ENCODE measurements at places on chromosomes 7 and 10.

DNA sequence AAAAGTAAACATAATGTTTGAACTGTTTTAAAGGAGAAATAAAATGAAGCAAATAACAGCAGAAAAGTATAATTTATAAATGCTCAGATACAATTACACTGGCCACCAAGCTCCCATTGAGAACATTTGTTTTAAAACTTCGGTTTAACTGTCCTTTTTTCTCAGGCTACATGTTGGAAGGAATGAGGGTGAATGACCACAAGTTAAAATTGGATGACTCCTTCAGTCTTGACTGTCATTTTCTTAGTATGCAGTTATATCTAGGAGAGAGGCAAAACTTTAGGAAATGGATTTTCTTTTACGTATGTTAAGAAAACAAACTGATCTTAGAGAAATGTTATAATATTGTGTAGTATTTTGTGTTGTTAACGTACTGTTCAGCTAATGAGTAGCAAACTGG lies 5.0 kb downstream of the TRIM24 start:
- DNase-seq: no peak

GRCh38 chr10:107647462-107647861 lies 483.0 kb upstream of the SORCS1 start:
- DNase-seq: no peak

DNA sequence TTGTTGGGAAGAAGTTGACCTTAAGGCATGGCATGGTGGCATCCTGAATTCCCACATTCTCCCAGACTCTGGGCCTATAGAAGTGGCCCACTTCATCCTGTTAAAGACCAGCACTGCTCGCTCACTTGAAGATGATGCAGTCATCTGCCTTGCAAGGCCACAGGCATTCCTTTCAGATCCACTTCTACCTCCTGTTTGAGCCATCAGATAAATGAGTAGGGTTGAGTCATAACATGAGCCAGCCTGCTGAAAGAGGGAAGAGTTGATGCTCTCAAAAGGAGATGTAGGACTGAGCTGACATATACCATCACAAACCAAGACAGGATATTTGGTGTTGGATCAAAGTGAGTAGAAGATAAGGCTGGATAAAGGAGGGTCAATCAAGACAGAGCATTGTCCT lies 1.5 kb upstream of the EBLN1 start:
- DNase-seq: no peak

DNA sequence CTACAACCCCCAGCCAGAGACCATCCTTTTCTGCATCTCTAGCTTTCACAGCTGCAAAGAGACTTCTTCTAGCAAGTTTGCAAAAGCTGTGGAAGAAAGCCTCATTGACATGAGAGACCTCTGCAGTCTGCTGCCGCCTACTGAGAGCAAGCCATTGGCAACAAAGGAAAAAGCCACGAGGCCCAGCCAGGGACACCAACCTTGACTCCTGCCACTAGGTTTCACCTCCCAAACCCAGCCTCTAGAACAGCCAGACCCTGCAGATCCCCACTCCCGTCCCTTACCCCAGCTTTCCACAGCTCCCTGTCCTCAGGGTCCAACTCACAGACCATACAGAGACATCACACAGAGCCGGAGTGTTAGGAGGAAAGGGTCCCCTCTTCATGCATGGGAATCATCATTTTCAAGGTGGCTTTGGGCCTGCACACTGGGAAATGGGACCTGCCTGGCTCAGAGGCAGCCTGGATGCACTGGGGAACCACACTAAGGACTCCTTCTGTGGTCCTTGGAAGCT lies 14.6 kb upstream of the C10orf53 start:
- no peak for DNase-seq

DNA sequence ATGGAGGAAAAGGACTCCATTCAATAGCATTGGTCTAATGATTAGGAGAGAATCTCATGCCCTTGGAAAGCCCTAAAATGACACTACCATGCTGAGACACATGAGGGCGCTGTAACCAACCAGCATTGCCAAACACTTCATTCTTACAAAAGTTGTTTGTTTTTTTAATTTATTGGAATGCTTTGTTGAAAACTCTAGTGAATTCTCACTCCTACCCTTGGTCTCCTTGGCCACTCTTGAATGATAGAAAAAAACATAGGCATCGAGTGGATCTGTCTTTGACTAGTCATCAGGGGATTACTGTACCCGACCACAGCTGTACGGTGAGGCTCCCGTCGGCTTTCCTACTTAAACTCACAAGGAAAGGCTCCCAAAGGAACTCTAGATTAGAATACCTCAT lies 29.3 kb upstream of the ADD3 start:
- DNase-seq: peak; percentile 23

- DNase-seq: no peak
Measured at GRCh38 chr7:91164506-91164905, 99.7 kb upstream of the FZD1 start.

- DNase-seq: no peak
Measured at GRCh38 chr7:24971333-24972165, 8.4 kb downstream of the OSBPL3 start.

DNA sequence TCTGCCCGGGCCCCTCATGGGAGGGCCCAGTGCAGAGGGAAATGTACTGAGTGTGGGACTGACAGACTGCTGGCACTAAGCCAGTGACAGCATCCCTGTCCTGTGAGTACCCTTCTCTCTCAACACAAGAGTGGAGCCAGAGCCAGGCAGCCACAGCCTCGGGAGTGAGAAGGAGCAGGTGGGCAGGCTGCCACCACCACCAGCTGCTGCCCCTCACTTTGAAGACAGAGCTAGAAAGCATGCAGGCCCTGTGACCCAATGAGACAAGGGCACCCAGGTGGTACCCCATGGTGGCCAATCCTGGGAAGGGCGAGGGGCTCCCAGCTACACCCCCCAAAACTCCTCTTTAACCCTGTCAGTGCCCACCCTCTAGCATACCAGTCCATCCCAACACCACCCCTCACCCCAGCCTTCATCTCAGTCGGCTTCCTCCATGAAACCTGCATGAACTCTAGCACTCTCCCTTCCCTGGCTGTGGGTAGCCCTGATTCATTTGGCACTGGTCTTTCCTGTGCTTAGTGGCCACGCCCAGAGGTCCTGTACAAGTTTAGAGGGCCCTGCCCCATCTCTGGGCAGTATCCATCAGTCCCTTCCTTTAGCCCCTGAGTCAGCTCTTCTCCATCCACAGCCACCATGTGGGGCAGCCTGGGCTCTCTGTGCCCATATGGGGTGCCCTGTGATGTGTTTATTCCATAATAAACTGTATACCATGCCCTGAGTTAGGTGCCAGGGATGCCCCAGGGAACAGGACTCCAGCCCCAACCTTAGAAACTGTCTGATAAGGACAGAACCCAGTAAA lies 207.0 kb upstream of the ZMIZ1 start:
- no peak for DNase-seq

DNA sequence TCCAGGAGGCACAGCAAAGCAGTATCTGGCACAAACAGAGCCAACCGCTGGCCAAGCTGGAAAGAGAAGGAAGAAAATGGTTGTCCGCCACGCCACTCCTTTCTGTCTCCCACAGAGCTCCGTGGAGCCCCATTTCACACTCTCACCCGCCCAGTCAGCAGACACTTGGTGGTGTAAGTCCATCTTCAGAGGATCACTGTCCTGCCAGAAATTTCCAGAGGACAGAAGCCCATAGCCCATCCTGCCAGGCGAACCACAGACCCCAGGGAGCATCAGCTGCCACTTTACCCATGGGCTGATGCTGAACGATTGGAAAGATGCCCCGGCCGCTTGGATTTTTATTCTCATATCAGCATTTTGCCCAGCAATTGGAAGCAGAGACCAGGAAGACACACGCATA lies 144.7 kb upstream of the LYZL2 start:
- no peak for DNase-seq

- no peak for DNase-seq
Measured at GRCh38 chr7:143050931-143051330, 1.2 kb upstream of the OR6V1 start.

GRCh38 chr10:117569610-117570390 lies 27.3 kb downstream of the EMX2 start:
- DNase-seq: no peak

DNA sequence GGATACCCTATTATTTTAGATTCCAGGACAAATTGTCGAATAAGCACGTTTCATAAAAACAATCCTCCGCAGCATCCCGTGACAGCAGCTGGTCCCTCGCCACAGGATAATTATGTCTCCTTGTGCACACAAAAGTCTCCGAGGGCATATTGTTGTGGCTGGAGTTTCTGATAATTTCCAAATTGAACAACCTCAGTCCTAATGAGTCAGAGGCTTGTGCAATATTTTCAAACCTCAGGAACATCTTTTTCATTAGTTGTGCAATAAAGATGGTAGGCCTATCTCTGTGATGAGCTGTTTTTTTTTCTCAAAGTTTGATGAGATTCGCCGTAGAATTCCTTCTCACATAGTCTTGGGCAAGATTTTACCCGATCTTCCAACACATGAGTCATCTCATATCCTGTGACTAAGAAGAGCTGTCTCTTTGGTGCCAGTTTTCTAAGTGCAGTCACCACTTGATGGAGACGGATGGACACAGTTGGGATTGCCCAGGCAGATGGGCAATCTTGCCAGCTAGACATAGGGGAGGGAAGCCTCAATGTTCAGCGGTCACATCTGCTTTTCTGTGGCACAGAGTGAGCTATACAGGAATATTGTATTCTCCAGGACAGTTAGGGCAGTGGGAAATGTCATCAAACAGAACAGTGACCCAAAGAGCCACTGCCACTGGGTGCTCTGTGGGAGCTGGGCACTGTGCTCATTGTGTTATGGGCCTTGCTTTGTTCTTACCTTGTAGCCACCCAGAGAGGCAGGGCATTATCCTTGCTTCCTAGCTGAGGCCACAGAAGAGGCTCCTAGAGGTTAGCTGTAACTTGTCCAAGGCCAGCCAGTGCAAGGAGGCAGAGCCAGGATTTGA lies 7.8 kb downstream of the HTRA1 start:
- DNase-seq: no peak

DNA sequence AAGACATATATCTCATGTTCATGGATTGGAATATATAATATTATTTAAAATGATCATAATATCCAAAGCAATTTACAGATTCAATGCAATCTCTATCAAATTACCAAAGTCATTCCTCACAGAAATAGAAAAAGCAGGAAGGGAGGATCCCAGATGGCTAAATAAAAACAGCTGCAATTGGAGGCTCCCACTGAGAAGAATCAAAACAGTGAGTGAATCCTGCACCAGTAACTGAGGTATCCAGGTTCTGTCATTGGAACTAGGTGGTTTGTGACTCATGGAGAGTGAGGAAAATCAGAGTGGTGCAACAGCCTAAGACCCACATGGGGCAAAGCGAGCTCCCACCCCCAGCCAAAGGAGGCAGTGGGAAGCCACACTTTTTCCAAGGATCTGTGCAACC lies 128.4 kb downstream of the MTERF1 start:
- DNase-seq: no peak

GRCh38 chr10:12130237-12130872 lies 878 bp downstream of the SEC61A2 start:
- DNase-seq: no peak

DNA sequence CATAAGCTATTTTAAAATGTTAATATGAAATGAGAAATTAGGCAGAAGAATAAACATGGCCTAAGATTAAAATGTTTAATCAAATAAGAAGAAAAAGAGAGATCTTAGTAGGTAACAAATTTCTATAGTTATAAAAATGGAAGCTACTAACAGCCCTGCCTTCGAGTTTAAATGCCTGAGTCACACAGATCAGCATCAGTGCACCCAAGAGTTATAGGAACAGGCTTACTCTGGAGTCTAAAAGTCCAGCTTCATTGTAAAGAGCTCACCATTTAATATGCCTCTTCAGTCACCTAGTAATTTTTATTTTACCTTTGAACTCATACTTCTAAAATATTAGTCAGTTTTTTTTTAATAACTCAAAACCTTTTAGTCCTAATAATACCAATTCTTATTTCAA lies 52.6 kb downstream of the BRI3 start:
- DNase-seq: no peak

- DNase-seq: no peak
Measured at GRCh38 chr10:42802876-42803275, 20.3 kb downstream of the BMS1 start.

GRCh38 chr10:47371629-47372485 lies 12.2 kb downstream of the ZNF488 start:
- no peak for DNase-seq

DNA sequence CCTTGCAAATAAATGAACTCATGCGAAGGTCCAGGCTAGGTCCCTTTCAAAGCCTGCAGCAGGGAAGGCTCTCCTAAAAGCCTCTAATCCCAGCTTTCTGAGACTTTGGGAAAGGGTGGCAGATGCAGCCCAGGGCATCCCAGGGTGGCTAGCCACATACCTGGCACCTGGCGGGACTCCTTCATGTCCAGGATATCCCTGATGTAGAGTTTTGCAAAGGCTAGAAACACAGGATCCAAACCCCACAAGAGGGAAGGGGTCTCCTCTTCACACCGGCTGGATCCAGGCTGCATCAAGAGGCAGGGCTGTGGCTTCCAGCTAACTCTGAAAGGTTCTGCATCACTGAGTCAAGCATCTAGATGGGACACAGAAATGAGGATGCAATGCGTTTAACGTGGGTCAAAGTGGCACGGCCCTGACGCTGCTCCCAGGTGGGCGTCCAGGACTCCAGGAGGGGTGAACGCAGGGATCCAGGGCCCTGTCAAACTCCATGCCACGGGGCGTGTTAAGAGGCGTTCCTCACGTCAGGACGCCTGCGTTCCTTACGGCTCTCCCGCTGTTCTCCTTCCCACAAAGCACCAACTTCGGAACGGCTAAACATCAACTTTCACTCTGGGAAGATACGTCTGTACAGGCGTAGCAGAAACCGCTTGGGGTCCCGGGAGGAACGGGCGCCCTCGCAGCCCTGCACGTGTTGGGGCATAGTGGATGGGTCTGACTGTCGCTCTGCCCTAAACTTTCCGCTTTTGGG lies 507 bp downstream of the STN1 start:
- no peak for DNase-seq

GRCh38 chr7:2777898-2778535 lies 66.1 kb downstream of the GNA12 start:
- DNase-seq: no peak

DNA sequence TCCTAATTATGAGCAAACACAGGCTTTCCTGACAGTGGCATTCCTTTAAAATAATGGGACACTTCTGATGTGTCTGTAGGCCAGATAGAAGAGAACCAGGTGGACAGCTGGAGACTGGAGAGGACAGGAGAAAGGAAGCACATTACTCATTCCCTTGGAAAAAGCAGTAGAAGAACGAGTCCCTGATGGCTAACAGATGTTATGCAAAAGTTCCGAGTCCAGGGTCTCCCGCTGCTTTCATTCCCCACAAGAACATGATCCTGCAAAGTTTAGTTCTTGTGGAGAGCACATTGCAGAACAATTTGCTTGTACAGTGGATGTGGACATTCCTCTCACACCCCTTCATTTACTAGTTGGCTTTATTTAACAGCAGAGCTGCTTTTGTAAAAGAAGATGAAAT lies 137.6 kb downstream of the GPAM start:
- DNase-seq: no peak

DNA sequence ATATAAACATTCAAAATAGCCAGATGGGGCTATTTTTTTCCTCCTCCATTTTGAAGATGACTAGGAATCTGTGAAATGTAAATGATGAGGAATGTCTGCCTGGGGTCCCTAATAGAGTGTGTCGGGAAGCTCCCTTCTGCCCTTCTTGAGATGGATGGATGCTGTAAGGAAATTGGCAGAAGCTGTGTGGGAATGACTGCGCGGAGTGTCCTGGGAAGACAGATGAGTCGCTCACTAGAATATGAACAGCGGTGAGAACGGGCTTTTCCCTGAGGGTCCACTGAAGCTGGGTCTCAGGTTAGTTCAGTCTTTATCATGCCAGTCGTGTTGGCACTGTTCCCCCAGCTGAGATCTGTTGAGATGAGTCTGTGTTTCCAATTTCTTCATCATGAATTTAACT lies 75.1 kb upstream of the PLPP4 start:
- no peak for DNase-seq

GRCh38 chr7:135925210-135925609 lies 51.9 kb downstream of the MTPN start:
- DNase-seq: no peak

- DNase-seq: no peak
Measured at GRCh38 chr10:95880704-95881103, 27.1 kb upstream of the CC2D2B start.
